Fibroblast of skin of scalp (primary cell): ENCODE measurements at places on chromosomes 3 and 15.

GRCh38 chr3:127427666-127428065, 139.8 kb upstream of the PRR20G start:
- DNase-seq: no peak

GRCh38 chr15:63553388-63553791, 43.8 kb upstream of the FBXL22 start:
- DNase-seq: peak; percentile 96

GRCh38 chr15:31042751-31043150, 51.3 kb upstream of the MTMR10 start:
- peak; percentile 49 for DNase-seq

GRCh38 chr15:29035336-29036285, 149.8 kb downstream of the APBA2 start:
- no peak for DNase-seq

GRCh38 chr3:148648685-148649352, 48.9 kb upstream of the AGTR1 start:
- peak; percentile 87 for DNase-seq

DNA sequence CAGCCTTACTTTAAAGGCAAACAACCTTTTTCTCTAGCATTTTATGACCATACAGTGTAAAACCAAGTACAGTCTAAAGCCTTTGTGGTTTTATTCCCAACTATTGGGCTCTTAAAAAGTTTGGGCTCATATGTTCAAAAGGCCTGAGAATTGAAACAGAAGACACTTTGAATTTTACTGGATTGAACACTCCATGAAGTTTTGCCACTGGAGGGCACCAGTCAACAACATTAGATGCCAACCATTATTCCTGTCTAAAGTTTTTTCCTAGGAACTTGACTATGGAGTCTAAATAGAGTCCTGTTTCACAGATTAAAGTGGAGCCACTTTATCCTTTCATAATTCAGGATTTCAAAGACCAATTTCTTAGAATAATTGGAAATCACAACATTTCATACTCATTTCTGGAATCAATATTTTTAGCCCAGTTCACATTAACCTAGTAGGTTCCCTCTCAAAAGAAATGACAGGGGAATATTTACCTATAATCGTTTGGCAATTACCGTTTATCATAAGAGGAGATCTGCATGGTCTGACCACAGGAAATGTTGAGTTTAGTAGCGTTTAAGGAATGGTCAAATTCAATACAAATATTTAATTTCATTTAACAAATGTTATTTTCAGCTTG, 244.1 kb upstream of the PDZRN3 start:
- DNase-seq: peak; percentile 59

DNA sequence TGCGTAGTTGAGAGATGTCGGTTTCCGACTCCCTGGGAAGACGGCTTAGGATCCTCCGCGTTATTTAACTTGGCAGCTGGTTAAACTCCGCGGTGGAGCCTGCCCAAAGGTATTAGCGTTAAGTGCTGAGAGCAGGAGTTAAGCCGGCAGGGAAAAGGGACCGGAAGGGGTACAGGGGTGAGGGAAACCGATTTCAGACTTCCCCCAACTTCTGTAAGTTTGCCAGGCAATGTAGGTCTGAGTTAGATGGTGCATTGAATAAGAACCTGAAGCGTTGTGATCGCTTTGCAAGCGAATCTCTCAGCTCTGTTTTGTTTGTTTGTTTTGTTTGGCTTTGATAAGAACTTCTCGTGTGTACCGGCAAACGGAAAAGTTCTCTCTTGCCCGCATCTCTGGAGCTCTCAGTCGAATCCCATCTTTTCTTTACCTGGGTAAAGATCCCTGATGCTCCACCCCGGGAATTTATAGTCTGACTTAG, 6.0 kb upstream of the FEZF2 start:
- no peak for DNase-seq

GRCh38 chr3:197417911-197418618, 119.7 kb upstream of the DLG1 start:
- no peak for DNase-seq

- no peak for DNase-seq
Measured at GRCh38 chr3:28268989-28269388, 27.6 kb downstream of the CMC1 start.

DNA sequence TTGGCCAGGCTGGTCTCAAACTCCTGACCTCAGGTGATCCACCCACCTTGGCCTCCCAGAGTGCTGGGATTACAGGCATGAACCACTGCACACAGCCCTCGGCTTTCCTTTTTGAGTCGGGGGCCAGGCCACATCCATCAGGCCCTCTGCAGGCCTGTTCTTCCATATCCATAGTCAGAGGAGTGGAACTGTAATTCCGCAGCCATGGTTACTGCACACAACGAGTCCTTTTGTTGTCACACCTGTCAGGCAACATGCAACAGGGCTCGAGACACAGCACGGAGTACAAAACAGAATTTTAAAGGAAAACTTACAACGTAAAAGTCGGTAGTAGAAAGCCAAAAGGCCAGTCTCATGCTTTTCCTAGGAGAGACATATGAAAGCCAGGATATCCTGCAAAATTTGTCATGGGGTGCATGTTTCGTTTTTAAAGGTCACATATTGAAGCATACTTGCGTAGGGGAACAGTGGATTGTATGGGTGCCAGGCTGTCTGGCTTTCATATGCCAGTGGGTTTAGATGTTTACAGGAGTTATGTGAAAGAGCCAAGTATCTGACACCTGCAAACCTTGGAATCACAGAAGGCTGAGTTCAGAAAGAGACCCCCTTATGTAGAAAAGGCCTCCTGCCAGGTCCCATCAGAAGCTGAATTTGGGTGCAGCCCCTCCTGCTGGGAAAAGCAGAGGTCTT, 63.2 kb upstream of the LPP start:
- DNase-seq: no peak

GRCh38 chr3:141788149-141788548, 24.9 kb downstream of the GRK7 start:
- DNase-seq: no peak

- no peak for DNase-seq
Measured at GRCh38 chr3:12884790-12885582, 43.6 kb upstream of the RPL32 start.

GRCh38 chr3:42501681-42502428, 588 bp upstream of the VIPR1 start:
- DNase-seq: peak; percentile 33
